ENCODE measurements at places on chromosomes 2 and 18. TPM values are rescaled to one million over a fixed set of nuclear protein-coding genes. Genes with fewer than 3 reads are reported as not detected.

- DNase-seq = no peak
These were observed 27.9 kb downstream of the WIPF1 start for GRCh38 chr2:174569678-174570077.

DNA sequence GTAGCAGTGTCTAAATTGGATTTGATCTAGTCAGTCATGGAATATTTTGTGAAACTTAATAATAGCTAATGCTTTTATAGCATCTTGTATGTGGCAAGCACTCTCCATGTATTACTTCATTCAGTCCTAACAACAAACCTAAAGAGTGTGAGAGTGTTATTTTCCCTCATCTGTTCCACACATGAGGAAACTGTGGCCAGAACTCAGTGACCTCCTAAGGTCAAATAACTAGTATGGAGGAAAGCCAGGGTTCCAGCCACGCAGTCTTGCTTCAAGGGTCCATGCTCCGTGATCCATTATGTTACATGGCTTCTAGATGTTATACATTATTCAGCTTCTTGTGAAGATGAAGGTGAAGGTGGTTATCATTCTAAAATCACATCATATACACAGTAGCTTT is 45.5 kb downstream of the TWSG1 start:
- DNase-seq = no peak

GRCh38 chr2:8575834-8576423 is 105.9 kb upstream of the ID2 start:
- no peak for DNase-seq

- no peak for DNase-seq
These were observed 318.8 kb downstream of the ZEB2 start for GRCh38 chr2:144201126-144201525.

- DNase-seq = no peak
These were observed 44.4 kb downstream of the EN1 start for GRCh38 chr2:118803012-118803411.

DNA sequence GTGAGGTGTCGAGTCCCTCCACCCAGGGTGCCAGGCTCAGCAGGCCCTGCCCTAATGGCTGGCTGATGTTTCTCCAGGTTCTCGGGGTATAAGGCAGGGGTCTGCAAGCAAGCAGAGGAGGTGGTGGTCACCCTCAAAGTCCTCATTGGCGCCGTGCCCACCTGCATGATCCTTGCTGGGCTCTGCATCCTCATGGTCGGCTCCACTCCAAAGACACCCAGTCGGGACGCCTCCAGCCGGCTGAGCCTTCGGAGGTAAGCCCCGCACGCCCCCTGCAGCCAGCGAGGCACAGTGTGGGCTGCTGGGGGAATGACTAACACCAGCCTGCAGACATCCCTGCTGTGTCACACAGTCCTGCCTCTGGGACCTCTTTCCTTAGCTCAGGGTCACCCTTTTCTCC is 14.1 kb downstream of the MFSD2B start:
- DNase-seq = no peak

Gene SKOR2
- not detected for total RNA-seq

Measured in esophagus squamous epithelium (tissue), 5 donors.